ENCODE measurements at places on chromosomes 7 and 10.

GRCh38 chr10:118980135-118980865 is 49.2 kb upstream of the NANOS1 start:
- no peak for DNase-seq

GRCh38 chr10:119659951-119660350 is 8.8 kb downstream of the BAG3 start:
- no peak for DNase-seq

- DNase-seq: no peak
These were observed 9.1 kb downstream of the EN2 start for GRCh38 chr7:155466814-155467733.

DNA sequence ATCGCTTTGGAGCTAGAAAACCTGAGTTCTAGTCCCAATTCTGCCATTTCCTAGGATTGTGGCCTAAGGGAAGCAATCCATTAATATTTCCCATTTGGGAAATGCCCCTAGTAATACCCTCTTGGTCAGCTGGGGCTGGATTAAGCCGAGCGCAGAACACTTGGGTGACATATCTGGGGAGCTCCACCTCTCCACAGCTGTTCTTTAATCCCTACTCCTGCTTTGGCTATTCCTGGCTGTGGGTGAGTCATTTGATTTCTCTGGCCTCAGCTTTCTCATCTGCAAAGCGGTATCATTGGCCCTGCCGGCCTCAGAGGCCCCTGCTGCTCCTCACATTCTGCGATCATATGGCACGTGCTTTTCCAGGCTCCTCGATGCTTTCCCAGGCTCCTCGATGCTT is 108.3 kb downstream of the BUB3 start:
- no peak for DNase-seq

DNA sequence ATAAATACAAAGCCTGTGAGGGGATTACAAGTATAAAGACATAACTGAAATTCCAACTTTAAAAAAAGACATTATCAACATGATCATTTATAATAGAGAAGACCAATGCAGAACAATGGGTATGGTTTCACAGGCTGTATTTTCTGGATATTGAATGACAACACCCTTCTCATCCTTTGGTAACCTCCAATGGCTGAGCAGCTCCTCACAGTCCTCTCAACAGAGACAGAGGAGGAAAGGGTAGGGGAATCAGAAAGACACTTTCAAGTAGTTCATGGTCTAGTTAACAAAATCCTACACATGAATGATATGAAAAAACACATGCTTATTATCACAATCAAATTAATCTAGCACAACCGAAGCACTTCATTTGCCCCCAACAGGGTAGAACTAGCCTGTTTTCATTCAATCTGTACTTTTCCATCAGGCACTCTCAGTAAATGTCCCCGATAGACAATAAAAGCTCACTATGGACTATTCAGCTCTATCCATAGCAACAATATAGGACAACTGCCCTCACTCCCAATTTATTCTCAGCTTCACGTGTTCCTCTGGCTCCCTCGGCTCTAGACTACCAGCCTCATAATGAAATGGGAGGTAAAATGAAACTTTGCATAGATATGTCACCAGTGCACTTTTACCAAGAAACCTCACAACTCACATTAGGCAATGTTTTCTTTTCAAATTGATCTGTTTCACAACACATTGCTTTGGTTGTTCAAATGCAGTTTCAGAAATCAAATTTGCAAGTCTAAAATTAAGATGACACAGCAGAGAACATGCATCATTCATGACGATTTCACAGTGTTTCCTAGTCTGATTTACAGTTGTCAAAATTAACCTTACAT is 211.4 kb downstream of the THSD7A start:
- no peak for DNase-seq

- DNase-seq: no peak
These were observed 320.6 kb downstream of the REEP3 start for GRCh38 chr10:63841761-63842160.

- DNase-seq: no peak
These were observed 202.4 kb upstream of the HPS1 start for GRCh38 chr10:98649170-98649569.

GRCh38 chr7:141262101-141263090 is 188.5 kb downstream of the TMEM178B start:
- DNase-seq: no peak

GRCh38 chr7:84123965-84124547 is 70.5 kb downstream of the SEMA3A start:
- no peak for DNase-seq

GRCh38 chr10:35690534-35690933 is 48.4 kb upstream of the FZD8 start:
- DNase-seq: no peak

- no peak for DNase-seq
These were observed 43.4 kb downstream of the ZNF117 start for GRCh38 chr7:64947252-64948000.

GRCh38 chr7:47310020-47310419 is 271.9 kb downstream of the TNS3 start:
- no peak for DNase-seq

GRCh38 chr10:71547876-71548846 is 151.4 kb downstream of the CDH23 start:
- DNase-seq: no peak

DNA sequence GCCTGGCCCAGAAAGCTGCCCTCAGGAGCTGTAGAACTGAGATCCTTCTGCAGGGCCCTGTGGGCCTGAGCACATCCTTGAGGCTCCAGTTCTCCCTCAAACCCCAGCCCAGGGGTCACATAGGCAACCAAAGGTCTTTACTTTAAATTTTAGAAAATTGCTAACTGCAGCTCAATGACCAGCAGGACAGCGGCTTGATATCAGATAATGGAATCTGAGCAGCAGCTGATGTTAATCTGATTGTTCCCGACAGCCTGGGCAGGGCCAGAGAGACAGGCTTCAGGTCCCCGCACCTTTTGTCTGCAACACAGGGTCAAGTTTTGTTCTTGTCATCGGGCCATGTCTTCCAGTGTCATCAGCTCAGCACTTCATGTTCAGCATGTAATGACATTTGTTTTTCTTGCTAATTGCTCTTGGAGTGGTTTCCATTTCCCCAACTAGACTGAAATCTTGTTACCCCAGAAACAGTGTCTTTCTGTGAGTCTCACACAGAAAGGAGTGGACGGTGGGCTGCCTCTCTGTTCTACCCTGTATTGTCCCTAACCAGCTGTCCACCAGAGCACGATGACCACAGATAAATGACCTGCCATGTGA is 91.0 kb downstream of the PAXIP1 start:
- DNase-seq: no peak

DNA sequence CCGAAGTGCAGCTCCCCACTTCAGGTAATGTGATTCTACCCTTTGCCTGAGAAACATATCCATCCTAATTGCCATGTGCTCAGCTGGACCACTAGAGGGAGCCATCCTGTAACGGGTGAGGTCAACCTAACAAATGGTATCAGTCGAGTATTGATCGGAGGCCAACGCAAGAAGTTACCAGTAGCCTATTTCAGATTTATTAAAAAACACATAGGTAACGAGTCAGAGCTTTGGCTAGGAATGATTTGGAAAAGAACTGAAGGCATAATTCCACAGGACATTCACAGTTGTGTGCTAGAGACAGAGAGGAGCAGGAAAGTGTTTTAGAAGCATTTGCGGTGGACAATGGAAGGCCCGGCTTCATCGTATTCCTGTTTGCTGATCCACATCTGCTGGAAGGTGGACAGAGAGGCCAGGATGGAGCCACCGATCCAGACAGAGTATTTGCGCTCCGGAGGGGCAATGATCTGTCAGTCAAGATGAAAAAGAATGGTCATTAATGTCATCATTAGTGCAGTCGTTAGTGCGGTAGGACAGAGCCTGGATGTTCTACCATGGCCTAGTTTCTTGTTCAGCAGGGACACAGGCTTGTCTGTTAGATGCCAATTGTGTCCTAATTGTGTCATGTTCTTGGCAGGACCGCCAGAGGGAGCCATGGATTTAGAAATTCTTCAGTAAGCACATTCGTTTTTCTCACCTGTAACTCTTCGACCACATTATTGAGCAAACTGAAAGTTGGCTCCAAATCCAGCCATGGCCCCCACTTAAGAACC is 17.5 kb downstream of the ACTA2 start:
- DNase-seq: peak; percentile 83

DNA sequence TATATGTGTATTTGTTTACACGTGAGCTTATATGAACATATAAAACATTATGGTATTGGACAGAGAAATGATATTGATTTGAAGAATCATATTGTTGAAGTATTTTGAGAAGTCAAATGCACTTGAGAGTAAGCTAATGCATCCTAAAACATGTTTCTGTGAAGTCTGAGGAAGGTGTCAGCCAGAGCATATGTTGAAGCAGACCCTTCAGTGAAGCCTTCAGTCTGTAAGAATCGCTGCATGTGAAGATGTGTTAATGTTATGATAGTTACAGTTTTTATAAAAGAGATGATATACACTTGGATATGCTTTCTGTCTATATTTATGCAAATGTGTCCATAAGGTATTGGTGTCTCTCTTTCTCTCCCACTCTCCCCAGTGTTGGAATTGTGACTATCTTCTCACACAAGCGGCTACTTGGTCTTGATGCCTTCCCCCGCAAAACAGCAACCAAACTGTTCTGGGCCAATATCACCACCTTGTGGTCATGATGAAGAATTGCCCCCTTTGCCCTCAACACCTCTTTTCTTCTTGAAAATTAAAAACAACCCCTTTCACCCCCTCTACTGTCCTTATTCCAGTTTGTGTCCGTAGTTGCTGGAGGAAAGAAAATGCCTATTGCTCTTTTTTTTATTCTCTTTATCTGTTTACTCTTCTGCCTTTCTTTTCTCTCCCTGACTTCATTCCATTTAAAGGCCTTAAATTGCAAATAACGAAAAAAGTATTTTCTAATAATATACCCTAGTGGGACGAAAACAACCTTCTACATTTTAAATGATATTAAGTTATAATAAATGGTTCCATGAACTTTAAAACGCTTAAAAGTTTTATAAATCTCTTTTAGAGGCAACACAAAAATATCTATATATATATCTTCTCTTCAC is 64.9 kb downstream of the IKZF1 start:
- peak; percentile 83 for DNase-seq

- DNase-seq: no peak
These were observed 159.7 kb upstream of the YAE1 start for GRCh38 chr7:39406467-39406866.

- no peak for DNase-seq
These were observed 79.5 kb downstream of the ITIH5 start for GRCh38 chr10:7587168-7587864.

DNA sequence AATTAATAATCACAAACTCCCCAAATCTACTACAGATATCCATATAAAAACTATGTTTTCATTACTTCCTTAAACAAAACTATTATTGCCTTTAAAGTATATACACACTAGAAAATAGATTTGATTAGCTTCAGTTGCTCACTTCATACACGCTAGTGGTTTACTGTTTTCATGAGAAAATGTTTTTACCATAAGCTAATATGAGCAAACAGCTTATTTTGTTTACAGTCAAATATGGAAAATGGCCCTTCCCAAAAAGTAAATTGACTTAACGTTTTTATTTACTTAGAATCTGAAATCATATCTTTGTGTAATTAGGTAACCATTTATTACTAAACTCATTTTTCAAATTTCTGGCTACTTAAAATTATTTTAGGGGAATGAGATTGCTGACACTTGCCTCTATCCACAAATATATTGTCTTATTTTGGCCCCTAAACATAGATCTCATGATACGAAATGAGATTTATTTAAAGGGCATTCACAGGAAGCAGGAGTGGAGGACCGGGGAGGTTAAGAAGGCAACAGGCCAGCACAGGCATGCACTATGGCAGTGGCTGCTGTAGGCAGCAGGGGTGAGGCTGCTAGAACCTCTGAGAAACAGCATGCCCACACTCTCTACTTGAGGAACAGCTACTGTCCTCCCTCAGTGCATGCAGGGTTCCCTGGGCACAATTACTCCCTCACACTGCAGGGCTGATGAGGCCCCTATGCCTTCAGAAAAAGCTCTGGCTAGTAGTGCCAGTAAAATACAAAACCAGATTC is 29.6 kb upstream of the SOSTDC1 start:
- DNase-seq: no peak

DNA sequence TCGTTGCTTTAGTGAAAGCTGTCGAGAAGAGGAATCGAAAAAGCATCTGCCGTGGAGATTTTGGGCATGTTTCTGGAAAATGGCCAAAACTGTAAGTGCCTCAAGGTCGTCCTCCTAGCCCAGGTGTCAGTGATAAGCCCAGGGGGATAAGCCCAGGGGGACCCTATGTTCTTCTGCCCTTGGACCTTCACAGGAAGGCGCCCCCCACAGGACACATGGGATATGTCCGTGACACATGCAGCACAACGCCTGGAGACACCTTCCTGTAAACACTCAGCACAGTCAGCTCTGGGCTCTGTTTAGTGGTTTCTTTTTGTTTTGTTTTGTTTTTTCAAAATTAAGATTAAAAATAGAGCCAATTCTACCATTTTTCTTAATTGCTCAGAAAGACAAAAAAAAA is 272.7 kb downstream of the KLF6 start:
- DNase-seq: no peak

DNA sequence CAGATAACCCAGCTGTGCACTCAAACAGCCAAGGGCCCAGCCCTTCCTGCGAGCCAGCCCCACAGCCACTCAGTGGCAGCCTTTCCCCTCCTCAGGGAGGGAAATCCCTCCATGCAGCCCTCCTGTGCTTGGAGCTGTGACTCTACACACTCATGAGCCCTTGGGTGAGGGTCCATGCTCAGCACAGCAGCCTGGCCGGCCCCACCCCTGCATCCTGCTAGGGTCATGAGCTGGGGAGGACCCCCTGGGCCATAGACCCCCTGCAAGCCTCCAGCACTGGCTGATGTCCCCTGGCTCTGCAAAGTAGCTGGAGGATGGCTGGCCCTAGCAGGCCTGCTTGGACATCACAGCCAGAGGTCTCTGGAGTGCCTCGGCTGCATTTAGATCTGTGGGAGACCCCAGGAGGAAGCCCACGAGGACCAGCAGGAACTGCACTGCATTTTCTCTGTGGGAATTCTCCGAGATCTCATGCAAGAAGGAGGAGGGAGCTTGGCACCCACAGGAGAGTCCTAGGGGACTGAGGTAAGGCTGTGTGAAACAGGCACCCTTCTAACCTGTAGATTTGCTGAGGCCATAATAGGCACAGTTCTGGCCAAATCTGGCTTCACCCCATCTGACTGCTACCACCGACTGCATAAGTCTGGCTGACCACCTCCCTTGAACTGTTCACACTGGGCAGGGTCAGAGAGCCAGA is 17.4 kb downstream of the TMEM273 start:
- no peak for DNase-seq

GRCh38 chr7:90413185-90413528 is 9.9 kb downstream of the CLDN12 start:
- no peak for DNase-seq
